ENCODE measurements at places on chromosomes 7 and 10.

- no peak for DNase-seq
Measured at GRCh38 chr10:108545921-108546320, 1377.4 kb downstream of the XPNPEP1 start.

- no peak for DNase-seq
Measured at GRCh38 chr7:89264126-89264525, 468.6 kb upstream of the TEX47 start.

GRCh38 chr7:128708235-128708634 is 30.9 kb upstream of the CALU start:
- no peak for DNase-seq

GRCh38 chr7:91029688-91030087 is 234.5 kb upstream of the FZD1 start:
- DNase-seq: no peak

- DNase-seq: no peak
Measured at GRCh38 chr7:90404777-90405176, 1.5 kb downstream of the CLDN12 start.

DNA sequence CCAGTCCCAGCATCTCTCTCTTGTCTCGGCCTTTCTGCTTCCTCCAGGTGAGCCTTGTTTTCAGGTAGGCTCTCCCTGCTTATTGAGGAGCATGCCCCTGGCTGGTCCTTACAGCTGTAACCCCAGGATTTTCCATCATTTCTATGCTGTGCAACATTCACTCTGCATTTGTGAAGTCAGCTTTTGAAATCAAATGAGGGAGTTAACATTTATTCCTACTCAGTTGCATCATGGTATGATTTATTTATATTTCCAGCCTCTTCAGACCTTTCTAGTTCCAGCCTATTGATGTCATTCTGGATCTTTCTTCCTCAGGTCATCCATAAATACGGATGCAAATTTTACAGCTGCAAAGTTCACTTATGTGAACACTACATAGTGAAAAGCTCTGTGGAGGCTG is 755.6 kb downstream of the TYW1 start:
- DNase-seq: no peak

GRCh38 chr10:118838364-118838763 is 83.6 kb upstream of the CACUL1 start:
- DNase-seq: no peak
